ENCODE measurements at places on chromosomes 13 and 19.

- H3K36me3 ChIP-seq = no peaks in the 10 kb centered on the region
- DNase-seq = no peak
- H3K4me3 ChIP-seq = no peak overlapping the region
- no peak overlapping the region for H3K27ac ChIP-seq
Measured at GRCh38 chr13:44413095-44413494, 39.5 kb downstream of the SERP2 start.

DNA sequence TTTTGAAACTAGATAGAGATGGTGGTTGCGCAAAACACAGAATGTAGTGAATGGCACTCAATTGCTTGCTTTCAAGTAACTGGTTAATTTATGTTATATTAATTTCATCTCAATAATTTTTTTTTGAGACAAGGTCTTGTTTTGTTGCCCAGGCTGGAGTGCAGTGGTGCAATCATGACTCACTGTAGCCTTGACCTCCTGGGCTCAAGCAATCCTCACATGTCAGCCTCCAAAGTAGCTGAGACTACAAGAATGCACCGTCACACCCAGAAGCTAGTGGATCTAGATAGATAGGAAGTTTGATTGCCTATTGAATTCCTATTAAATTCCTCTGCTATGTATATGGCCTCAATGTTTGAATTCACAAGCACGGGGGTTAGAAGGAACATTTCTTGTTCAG, 26.4 kb upstream of the ADGRE2 start:
- no peak overlapping the region for H3K27ac ChIP-seq
- H3K36me3 ChIP-seq = no peaks in the 10 kb centered on the region
- H3K4me3 ChIP-seq = no peak overlapping the region
- no peaks in the 10 kb centered on the region for H3K4me1 ChIP-seq

- no peak overlapping the region for H3K4me3 ChIP-seq
- no peak overlapping the region for H3K27ac ChIP-seq
- DNase-seq = no peak
- H3K36me3 ChIP-seq = peaks cover 11% of the 10 kb centered on the region
Measured at GRCh38 chr19:45793876-45794275, 1.2 kb upstream of the DMWD start.

GRCh38 chr13:57627663-57628062, 3.9 kb upstream of the PCDH17 start:
- H3K27ac ChIP-seq = no peak overlapping the region
- no peak overlapping the region for H3K4me3 ChIP-seq
- no peaks in the 10 kb centered on the region for H3K36me3 ChIP-seq
- no peak for DNase-seq
- H3K27me3 ChIP-seq = no peaks in the 10 kb centered on the region

GRCh38 chr13:72507416-72508199, 219.8 kb downstream of the MZT1 start:
- H3K36me3 ChIP-seq = no peaks in the 10 kb centered on the region
- no peaks in the 10 kb centered on the region for H3K4me1 ChIP-seq
- no peak for DNase-seq

- peak within 1 kb of the TSS; percentile 39 for H3K27ac ChIP-seq
- peak; percentile 82 for DNase-seq
- H3K36me3 ChIP-seq = no peaks in the 10 kb centered on the region
- no peaks in the 10 kb centered on the region for H3K27me3 ChIP-seq
Measured at GRCh38 chr13:31199849-31200636, at the start of gene B3GLCT. TSS of gene B3GLCT (plus strand) at chr13:31199975. CDS start at chr13:31200085, 110 bp downstream.

All from PC-9 (cell line).